Astrocyte (in vitro differentiated cells and primary cell): ENCODE measurements at places on chromosomes 6 and 20. TPM values are rescaled to one million over a fixed set of nuclear protein-coding genes. Genes with fewer than 3 reads are reported as not detected.

BPI gene
- total RNA-seq, result not detected in 2 replicates

CAGE1 gene
- 0.10 and 0.30 TPM in 2 replicates for total RNA-seq

NECAB3 gene
- 19.5 and 22.3 TPM in 2 replicates for total RNA-seq

RBPJL gene
- total RNA-seq, result not detected in 2 replicates

MTFR2 gene
- total RNA-seq, result 1.3 and 1.8 TPM in 2 replicates
